ENCODE measurements at places on chromosomes 7 and 10.

GRCh38 chr10:114392112-114392835, 12.0 kb downstream of the AFAP1L2 start:
- DNase-seq = no peak

GRCh38 chr10:72754275-72755032, 62.5 kb downstream of the MCU start:
- DNase-seq = no peak

- no peak for DNase-seq
Observed at GRCh38 chr7:80666376-80666775, 27.9 kb downstream of the CD36 start.

DNA sequence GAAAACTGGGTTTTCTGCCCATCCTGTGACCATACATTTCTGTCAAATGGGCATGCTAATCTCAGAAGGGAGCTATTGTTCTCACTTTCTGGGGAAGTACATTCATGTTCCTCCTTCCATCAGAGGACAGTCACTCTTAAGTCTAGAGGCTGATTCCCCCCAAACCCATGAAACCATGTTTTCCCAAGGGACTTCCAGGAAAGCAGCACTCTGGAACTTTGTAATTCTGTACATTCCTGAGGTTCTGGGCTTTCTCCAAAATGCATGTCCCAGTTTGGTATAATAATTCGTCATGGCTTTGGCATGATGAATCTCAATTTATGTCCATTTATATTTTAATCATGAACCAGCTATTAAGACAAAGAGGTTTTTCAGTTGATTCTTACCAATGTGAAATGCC, 688.1 kb downstream of the LRMDA start:
- no peak for DNase-seq

DNA sequence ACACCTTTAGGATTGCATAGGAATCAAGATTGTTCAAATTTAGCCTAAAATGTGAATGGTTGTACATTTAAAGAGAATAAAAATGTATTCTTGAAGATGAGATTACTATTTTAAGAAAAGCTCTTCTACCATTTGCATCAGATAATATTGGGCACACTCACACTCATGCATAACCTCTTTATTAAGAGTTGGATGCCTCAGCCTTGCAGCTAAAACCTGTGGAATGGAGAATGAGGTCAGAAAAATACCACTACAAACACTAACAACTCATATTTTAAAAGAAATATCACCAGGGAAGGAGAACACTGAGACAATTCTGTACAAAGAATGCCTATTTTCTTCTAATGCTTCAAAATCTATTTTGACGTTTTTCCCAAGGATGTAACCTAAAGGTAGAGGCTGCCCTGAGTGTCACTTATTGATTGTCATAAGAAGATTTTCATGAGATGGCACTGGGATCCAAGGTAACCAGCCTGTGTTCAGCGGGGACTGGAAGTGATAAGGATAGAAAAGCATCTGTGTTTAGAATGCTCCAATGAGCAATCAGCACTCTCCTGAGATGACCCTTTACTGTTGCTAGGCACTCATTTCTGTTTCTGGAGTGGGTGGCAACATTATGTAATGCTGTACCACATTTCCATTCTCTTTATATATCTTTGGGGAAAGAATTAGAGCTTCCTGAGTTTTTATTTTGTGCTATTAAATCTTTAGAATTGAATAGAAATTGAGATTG, 26.6 kb downstream of the REEP3 start:
- no peak for DNase-seq

- no peak for DNase-seq
Observed at GRCh38 chr7:14851610-14852009, 50.9 kb downstream of the DGKB start.

GRCh38 chr10:61835069-61835945, 66.2 kb upstream of the ARID5B start:
- DNase-seq = no peak
